ENCODE measurements at places on chromosomes 4 and X.

DNA sequence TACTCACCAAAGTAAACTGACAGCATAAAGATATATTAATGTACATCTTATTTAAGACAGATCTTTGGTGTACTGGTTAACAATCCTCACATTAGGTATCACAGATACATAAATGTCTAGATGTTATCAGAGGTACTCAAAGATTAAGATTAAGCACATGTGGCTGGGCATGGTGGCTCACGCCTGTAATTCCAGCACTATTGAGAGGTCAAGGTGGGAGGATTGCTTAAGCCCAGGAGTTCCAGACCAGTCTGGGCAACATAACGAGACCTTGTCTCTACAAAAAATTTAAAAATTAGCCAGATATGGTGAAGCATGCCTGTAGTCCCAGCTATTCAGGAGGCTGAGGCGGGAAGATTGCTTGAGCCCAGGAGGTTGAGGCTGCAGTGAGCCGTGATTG is 145.7 kb upstream of the SH3RF1 start:
- DNase-seq = no peak

DNA sequence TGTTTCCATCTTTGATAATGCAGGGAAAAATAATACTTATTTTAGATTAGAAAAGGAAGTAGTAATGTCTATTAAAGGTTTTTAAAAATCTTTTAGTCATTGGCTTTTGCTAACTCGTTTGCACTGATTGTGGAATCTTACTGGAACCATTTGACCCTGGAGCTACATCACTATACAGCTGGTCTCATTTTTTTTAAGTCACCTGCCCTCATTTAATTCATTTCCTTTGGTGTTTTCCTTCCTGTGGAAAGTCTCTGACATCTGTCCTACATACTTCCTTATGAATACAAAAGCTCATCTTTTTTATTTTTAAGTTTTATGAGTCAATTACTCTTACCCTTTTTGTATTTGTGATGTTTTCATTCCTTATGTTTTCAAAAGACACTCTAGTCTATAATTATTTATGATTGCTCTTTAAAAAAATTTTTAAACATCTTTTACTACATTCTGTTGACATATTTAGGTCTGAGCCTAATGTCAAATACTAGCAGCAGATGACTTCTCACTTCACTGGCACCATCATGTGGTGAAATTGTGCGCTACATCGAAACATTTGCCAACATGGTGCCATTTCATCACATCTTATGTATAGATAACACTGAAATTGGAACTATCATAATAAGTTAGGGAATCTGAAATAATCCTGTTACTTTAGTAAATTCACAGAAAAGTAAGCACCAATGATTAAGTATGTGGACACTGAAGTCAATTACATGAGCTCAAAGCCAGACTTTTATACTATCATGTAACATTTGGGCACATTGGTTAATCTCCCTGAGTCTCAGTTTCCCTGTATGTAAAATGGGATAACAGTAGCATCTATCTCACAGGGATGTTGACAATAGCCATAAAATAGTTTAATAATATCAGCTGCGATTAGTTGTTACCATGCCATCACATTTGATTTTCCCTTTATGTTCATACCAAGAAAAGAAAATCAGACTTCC is 9.4 kb upstream of the MMAA start:
- peak; percentile 17 for DNase-seq

GRCh38 chr4:61824454-61824853 is 624.3 kb downstream of the ADGRL3 start:
- DNase-seq = no peak

DNA sequence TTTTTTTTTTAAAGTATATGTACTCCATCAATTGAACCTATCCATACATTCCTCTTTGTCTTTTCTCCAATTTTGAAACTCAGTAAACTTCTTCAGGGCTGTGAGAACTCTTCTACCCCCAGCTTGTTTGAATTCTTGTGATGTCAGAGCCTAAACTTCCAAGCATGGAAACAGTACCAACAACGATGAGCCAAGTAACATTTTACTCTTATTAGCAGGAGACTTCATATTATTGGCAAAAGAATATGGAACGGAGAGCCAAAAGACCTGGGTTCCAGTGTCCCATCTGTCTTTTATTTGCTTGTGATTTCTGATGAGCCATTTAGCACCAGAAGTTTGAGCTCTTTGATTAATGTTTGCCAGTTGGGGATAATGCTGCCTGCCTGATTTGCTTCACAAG is 5.3 kb downstream of the DIAPH2 start:
- DNase-seq = no peak

- DNase-seq = no peak
These were observed 383.7 kb upstream of the FAM241A start for GRCh38 chr4:111761531-111761930.

DNA sequence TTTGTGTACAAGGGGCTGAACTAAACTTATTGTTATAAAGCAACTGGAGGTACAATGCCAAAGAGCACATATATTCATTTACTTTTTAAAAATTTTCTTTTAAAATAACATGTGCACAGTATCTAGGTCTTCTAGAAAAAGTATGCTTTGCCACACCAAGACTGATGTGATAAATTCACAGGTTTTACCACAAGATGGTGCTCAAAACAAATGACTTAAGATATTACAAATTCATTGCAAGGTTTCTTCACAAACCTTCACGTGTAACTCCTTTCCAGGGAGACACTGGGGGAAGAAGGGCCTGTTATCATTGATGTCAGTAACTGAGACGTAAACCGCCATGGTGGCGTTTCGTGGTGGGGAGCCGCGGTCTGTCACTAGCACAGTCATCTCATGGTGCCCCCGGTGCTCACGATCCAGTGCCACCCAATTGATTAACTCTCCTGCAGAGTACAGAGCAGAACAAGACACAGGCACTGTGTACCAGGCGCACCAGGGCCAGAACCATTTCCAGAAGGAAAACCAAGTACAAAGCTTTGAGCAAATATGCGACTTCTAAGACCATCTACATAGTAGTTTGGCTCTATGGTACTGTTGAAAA is 162.2 kb downstream of the DCHS2 start:
- DNase-seq = no peak

DNA sequence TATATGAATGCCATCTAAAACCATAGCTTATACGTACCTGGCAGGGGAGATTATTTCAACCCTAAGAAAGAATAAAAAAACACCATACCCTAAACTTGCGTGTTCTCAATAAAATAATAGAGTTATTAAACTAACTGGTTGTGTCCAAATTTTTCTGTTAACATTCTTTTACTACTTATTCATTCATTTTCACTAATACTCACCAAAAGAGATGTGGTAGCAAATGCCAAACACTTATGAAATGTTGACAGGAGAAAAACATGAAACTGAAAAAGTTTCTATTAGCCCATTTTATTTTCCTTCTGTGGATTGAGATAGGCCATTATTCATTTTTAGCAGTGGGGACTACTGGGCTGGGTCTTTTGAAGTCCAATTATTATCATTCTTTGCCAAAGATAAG is 102.0 kb downstream of the TSPAN5 start:
- DNase-seq = no peak

GRCh38 chr4:109211671-109212070 is 90.8 kb downstream of the COL25A1 start:
- DNase-seq = no peak

- no peak for DNase-seq
These were observed 15.7 kb downstream of the AASDH start for GRCh38 chr4:56371426-56372220.

- DNase-seq = no peak
These were observed 12.6 kb upstream of the CCNQ start for GRCh38 chrX:153611298-153612095.

- DNase-seq = no peak
These were observed 279.2 kb downstream of the QDPR start for GRCh38 chr4:17232566-17233253.

- DNase-seq = no peak
These were observed 13.3 kb upstream of the PITX2 start for GRCh38 chr4:110636171-110636679.

- DNase-seq = no peak
These were observed 26.2 kb downstream of the TMSB4X start for GRCh38 chrX:13001097-13001496.

DNA sequence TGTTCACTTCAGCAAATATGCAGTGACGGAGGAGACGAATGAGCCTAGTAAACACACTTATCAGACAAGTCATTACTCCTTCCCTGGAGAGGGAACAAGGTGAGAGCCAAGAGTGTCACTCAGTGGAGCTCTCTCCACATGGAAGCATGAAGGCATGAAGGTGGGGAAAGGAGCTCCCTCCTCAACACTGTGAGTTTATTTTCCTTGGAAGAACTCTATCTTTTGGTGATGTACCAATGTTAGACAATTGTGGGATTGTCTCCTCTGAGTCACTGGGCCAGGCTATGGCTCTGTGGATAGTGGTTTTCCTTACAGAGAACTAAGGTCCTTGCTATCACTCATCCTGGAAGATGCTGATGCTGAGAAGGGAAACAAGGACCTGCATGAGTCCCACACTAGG is 200.2 kb downstream of the CPEB2 start:
- no peak for DNase-seq

All from stimulated activated CD8-positive, alpha-beta memory T cell treated with anti-CD3 and anti-CD28 coated beads, Interleukin-7, amount 100 ng/mL, for 1 hour (primary cell).